Urinary bladder (tissue), 4 donors: ENCODE measurements at places on chromosomes 4 and X.

DNA sequence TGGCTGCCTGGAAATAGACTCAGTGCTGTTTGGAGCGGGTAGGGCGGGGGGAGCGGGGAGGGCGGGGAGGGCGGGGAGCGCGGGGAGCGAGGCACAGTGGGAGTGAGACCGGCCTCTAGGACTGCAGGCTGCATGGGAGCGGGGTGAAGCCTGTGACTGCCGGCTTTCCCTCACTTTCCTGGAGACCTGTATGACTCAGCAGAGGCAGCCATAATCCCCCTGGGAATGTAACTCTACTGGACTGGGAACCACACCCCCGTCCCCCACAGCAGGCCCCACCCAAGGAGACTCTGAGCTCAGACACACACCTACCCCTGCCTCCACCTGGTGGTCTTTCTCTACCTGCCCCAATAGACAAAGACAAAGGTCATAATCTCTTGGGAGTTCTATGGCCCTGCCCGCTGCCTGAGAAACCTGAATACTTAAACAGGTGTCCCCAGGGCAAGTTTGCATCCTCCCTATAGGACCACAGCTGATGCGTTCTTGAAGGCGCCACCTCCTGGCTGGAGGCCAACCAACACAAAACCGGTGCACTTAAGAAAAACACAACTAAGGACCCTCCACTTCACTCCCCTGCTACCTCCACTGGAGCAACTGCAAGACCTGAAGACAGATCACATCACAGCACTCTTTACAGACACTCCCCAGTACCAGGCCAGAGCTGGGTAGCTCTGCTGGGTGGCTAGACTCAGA lies 18.0 kb downstream of the HDAC8 start:
- DNase-seq = no peak

- DNase-seq = no peak
Measured at GRCh38 chrX:130108647-130109428, 1.5 kb downstream of the ELF4 start.

DNA sequence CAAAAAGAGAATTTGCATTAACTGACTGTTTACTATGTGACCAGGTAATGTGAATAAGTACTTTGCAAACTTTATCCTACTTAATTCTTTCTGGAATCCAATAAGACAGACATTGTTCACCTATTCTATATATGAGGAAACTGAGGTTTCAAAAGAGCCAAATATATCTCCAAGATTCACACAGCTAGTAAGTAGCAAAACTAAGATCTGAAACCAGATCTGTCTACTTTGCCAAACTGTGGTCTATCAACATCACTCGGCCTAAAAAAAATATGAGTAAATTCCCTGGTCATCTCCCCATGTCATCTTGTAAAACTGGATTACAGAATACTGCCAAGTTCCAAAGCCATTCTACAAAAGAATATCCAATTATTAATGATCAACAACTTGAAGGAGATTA lies 52.8 kb downstream of the ANAPC10 start:
- DNase-seq = no peak

DNA sequence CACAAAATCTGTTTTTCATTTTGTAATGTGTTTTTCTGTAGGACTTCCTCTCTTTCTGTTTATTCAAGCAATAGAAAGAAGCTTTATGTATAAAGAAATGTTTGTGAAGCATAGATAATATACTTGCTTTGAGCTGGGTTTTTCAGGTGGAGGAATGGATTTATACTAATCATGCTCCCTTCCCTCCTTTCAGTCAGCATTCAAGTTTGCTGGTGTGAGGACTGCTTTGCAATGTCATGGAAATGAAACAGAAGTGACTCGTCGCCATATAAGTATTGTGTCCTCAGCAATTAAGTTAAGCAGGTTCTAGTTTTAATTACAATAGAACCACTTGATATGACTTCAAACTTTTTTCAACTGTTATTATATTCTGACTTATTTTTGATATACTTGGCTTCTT lies 1447.1 kb downstream of the PCDH19 start:
- DNase-seq = no peak

DNA sequence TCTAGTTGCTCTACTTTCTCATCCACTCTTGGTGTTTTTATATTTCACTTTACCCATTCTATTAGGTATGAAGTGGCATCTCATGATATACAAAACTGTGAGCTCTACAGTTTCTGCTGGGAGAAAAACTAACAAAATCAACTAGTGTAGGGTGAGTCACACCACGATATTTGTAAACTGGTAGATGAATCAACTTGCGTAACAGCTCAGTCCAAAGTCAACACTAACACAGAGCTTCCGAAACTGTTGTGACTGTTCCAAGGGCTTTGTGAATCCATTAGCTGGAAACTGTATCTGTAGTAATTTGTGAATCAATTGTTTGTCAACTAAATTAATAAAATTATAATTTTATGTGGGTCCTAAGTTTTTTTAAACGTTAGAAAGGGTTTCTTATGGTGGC lies 119.8 kb upstream of the TSPAN5 start:
- no peak for DNase-seq
